ENCODE measurements at places on chromosomes 12 and 14.

DNA sequence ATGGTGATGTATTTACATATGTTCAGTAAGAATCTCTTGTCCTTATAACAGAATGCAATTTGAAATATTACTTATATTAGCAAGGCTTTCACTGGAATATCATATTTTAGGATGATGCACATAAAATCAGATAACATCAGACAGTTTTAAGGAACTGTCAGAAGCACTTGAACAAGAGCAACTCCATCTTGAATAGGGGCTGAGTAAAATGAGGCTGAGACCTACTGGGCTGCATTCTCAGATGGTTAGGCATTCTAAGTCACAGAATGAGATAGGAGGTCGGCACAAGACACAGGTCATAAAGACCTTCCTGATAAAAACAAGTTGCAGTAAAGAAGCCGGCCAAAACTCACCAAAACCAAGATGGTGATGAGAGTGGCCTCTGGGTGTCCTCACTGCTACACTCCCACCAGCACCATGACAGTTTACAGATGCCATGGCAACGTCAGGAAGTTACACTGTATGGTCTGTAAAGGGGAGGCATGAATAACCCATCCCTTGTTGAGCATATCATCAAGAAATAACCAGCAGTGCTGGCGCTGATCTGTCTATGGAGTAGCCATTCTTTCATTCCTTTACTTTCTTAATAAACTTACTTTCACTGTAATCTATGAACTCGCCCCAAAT lies 27.6 kb upstream of the ETV6 start:
- DNase-seq, result peak; percentile 43

DNA sequence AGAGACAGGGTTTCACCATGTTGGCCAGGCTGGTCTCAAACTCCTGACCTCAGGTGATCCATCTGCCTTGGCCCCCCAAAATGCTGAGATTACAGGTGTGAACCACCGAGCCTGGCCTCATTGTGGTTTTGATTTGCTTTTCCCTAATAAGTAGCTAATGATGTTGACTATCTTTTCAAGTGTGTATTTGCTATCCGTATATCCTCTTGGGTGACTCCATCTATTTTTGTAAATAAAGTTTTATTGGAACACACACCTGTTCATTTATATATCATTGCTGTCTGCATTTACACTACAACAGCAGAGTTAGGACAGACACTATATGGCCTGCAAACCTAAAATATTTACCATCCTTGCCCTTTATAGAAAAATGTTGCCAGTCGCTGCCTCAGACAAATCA lies 13.7 kb upstream of the HRK start:
- no peak for DNase-seq

DNA sequence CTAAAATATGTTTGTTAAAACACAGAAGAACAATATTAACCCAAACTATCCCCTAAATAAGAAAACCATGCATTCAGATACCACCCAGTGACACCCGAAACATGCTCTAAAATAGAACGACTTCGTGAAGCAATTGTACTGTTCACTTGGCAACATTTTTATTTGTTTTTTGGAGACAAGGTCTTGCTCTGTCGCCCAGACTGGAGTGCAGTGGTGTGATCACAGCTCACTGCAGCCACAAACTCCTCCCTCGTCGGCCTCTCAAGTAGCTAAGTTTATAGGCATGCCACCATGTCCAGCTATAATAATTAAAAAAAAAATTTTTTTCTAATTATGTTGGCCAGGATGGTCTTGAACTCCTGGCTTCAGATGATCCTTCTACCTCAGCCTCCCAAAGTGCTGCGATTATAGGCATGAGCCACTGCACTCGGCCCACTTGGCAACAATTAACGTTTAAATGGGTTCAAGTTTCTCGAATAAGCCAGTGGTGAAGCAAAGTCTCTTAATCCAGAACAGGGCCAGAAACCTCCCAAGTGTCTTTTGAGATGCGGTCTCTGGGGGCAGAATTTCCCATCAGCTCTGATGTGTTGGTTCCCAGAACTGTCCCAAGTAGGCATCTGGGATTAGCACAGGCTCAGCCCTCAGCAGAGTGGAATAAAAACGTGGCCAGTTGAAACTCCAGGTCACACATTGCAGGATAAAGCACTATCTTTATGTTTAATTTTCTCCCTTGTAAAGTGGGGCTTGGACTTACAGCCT lies 74.5 kb downstream of the TMCC3 start:
- DNase-seq, result no peak

- peak; percentile 45 for DNase-seq
Observed at GRCh38 chr14:60656686-60657455, 7.6 kb upstream of the SIX1 start.

DNA sequence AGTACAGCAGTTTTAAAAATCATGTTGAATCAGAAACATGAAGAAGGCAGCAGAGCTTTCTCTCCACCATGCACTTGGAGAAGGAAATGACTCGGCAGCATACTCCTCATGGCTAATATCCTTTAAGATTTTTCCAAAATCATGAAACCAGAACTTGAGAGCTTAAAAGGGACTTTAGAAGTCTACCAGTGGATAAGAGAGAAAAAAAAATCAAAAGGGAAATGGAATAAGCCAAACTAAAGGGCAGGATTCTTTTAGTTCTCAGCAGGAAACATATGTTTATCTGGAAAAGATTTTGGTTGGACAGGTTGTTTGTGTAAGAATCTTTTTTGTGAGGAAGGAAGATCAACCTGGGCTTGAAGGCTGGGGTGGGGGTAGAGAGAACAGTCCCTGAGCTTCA lies 111.8 kb downstream of the PRKCH start:
- no peak for DNase-seq

DNA sequence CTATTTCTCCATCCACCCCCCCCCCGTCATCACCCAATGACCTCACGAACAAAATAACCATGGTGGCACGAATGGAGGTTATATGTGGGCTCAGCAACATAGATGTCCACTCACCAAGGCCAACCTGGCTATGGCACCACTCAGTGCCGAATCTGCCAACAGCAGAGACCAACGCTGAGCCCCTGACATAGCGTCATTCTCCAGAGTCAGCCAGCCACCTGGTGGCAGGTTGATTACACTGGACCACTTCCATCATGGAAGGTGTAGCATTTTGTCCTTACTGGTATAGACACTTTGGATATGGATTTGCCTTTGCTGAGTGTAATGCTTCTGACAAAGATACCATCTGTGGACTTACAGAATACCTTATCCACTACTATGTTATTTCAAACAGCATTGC lies 24.2 kb upstream of the DYRK2 start:
- DNase-seq, result no peak

- DNase-seq, result no peak
Observed at GRCh38 chr14:94458558-94459205, 6.1 kb upstream of the SERPINA11 start.

- no peak for DNase-seq
Observed at GRCh38 chr14:104788161-104788818, 7.3 kb downstream of the AKT1 start.

GRCh38 chr14:103621860-103622259 lies 7.2 kb upstream of the KLC1 start:
- no peak for DNase-seq

- DNase-seq, result peak; percentile 59
Observed at GRCh38 chr14:76867516-76868453, 41.6 kb downstream of the LRRC74A start.

DNA sequence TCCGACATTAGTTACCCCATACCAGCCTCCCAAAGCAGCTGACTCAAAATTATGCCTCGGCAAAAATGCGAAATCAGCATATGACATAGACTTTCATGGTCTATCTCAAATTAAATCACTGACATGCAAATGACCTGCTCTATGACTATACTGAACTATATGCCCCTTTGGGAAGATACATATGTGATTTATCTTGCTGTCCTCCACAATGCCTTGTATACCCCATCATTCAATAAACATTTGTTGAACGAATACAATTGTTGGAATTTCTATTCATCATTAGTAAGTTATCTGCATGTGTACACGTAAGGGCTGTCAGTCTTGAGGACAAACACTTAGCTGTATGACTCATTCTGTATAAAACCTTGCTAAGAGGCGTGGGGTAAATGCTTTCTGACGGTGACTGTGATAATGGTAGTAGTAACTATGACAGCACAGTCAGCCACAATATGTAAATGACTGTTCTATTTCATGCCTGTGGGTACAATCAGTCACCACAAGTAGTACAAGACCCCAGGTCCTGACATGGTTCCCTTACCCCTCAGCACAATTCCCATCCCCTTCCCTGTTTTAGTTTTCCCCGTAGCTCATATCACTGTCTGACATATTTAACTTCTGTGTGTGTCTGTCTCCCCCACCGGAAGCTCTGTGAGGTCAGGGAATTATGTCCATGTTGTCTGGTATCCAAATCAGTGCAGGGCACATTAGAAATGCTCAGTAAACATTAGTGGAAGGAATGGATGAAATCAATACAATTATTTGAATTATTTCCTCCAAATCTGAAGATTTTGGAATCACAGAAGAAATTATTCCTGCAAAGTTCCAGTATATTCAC lies 42.8 kb downstream of the STXBP6 start:
- no peak for DNase-seq

DNA sequence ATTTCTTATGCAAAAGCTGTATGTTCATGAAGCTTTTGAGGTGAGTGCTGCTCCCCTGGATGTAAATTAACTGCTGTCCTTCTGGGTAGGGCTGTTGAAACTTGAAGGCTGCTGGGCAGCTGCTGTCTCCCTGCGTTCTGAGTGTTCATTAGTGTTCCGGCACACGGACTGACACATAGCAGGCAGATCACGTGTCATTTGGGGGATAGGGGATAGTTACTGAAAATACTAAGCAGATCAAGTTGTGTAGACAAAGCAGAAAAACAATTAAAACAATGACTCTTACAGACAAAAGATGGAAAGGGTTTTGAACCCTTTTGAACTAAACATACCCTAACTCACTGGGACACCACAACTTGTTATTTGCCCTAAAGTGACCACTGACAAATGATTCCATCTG lies 82.5 kb downstream of the PRICKLE1 start:
- DNase-seq, result no peak

- no peak for DNase-seq
Observed at GRCh38 chr12:20212658-20213555, 155.4 kb upstream of the PDE3A start.

GRCh38 chr12:148676-149416 lies 65.1 kb downstream of the SLC6A12 start:
- DNase-seq, result no peak

DNA sequence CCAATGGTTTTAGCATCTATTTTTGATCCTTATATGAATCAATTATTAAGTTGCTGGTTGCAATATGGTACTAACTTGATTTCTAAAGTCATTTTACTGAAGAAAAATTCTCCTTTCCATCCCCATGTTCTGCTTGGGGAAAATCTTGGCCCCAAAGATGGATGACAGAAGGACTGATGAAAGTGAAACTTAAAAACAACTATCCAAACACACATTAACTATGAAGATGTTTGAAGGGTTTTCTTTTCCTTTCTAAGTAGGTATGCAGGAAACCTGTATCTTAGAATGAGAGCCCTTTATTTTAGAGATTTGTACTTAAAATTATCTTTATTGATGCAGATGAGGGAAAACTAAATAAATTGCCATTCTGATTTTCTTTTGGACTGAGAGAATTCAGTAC lies 5.9 kb downstream of the C12orf71 start:
- no peak for DNase-seq

DNA sequence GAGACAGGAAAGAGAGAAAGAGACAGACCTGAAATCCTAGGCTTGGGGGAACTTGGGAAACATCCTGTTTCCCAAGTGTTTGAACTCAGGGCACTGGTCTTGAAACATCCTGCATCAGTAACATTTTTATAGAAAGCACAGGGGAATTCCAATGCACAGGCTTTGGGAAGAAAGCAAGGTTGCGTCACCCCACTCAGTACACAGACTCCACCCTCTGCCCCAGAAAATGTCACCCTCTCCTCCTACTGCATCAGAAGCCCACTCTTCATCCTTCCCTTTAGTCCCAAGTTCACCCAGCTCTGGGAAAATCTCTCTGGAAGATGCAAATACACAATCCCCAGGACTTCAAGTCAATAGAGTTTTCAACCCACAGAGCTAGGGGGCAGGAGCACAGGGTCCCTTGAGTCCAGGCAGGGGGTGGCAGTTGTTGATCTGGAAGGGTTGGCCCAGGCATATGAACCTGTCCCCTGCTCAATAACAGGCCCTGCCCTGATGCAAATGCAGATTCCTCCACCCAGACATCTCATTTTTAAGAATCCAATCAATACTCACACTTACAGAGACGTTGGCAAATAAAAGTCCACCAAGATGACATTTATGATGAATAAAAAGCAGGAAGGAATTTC lies 1.7 kb downstream of the RDH16 start:
- no peak for DNase-seq

DNA sequence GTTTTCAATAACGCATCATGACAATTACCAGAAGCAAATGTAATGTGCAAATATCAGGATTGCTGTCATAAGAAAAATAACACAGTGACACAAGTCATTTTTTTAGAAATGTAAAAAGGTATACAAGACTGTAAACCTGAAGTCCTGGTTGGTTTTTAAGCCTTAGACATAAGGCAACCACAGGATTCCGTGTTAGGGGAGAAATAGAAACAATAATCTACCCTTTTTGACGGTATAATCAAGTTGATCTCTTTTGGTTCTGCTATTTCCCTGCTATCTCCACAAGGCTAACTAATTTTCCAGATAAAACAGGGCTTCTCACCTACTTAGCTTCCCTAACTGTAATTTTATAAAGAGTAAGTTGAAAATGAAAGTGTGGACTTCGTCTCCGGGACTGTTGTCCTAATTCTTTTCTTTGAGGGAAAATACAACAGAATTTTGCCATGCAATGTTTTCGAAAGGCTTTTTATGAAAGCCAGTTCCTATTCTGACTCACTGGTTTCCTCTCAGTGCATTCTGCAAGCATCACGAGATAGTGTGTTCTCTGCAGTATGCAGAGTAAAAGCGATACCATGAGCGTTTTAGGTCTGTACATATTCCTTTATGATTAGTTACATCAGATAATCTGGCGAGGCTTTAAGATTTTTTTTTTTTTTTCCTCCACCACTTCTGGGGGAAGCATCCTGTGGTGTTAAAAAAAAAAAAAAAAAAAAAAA lies 10.6 kb downstream of the MYO1H start:
- DNase-seq, result no peak

DNA sequence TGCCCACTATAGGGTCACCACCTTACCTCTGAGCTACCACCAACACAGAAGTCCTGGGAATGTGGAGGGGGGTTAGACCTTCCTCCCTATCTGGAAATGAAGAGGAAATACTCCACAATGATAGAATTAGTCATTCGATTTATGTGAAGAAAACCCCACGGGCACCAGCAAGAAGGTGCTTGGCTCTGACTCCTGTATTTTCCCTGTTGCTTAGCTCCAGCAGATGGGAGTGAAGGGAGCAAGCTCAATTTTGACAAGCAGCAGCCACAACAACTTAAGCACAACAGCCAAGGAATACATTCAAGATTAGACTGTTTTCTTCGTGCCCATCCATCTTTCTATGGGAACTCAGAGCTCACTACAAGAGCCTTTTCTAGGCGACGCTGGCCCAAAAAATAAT lies 191.7 kb downstream of the SPTSSA start:
- no peak for DNase-seq

- no peak for DNase-seq
Observed at GRCh38 chr14:37665479-37665878, 70.0 kb downstream of the TTC6 start.

DNA sequence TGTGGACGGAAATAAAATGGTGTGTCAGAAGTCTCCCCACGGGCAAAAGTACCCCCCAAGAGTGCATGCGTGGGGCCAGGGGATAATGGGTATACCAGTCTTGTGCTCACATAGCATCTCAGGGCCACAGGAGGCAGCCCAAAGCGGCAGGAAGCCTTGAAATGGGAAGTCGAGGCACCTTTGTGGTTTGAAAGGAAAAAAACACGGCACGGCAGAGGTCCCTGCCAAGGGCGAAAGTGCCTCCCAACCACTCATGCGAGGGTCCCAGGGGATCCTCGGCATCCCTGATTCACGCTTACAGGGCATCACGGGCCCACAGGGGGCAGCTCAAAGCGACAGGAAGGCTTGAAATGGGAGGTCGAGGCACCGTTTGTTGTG lies 583.2 kb downstream of the ALG10 start:
- DNase-seq, result no peak

Measured in CD4-positive, alpha-beta T cell treated with Interleukin-15 for 1 hour (primary cell).